Activated naive CD8-positive, alpha-beta T cell treated with anti-CD3 and anti-CD28 coated beads, Interleukin-2, amount 10 ng/mL, durations not matched to agents 7 days and 5 days (primary cell): ENCODE measurements at places on chromosomes 3 and 15. TPM values are rescaled to one million over a fixed set of nuclear protein-coding genes. Genes with fewer than 3 reads are reported as not detected.

ALDH1A3 gene
- total RNA-seq: not detected

GRCh38 chr3:187694801-187695200 lies 7.6 kb downstream of the RTP2 start:
- DNase-seq: no peak

CILP gene
- 0.17 TPM for total RNA-seq

GRCh38 chr15:62753518-62754221 lies 288.9 kb upstream of the TPM1 start:
- DNase-seq: no peak

- DNase-seq: peak; percentile 49
Observed at GRCh38 chr15:76904461-76905012, 603 bp downstream of the SCAPER start.

DNA sequence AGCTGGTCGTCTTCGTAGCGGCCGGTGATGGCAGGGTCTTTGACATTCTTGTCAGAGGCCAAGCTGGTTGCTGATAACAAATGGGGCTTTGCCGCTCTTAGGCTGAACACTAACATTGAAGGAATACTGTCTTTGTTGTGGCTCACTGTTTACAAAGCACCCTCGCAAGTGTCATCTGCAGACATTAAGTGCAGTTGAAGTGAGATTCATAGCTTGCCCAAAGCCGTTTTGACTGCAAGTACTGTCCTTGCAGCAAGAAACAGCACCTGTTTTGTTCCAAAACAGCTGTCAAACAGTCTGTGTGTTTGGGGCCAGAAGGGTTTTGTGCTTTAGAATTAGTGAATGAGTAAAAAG lies 568 bp downstream of the SENP2 start:
- no peak for DNase-seq

DNA sequence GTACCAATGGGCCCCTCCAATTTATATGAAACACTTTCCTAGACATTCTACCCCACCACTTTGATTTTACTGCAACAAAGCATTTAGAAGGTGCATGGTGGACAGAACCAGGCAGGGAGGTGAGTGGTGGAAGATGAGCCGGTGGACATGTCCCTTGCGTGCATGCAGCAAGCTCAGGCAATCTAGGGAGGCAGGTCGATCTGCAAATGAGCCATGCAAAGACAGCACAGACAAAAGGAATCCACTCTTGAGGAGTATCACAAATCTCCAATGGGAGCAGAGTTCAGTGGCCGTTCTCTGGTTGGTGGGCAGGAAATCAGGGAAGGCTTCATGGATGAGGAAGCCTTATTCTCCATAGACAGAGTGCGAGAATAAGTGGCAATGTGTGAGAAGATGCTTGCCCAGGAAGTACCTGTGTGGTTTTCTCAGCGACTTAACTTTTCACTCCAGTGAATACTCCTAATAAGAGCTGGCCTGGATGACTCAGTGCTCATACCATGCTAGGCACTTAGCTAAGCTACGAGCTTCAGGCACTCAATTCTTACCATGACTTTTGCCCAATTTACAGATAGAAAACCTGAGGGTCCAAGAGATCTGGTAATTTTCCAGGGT lies 152.5 kb downstream of the FOXP1 start:
- no peak for DNase-seq

DNA sequence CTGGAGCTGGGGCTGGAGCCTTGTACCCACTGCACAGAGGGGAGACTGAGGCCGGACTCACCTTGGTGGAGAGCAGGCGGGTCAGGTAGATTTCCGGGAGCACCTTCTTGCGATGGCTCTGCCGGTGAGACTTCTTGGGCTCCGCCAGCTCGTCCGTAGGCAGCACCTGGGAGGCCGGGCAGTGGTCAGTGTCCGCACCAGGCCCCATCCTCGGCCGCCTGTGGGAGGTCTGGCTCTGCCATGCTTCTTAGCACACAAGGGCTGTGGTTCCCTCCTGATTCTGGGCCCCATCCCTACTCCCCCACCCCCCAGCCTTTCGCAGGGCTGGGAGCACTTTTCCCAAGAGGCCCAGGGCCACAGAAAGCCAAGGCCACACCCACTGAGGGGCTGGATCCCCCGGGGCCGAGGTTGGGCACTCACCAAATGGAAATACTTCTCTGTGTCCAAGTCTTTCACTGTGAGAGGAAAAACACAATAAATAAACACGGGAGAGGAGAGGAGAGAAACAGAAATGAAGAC lies 17.4 kb downstream of the H1-8 start:
- DNase-seq: no peak

- no peak for DNase-seq
Observed at GRCh38 chr3:120796976-120797375, 54.4 kb downstream of the GTF2E1 start.

CKMT1B gene
- not detected for total RNA-seq

- no peak for DNase-seq
Observed at GRCh38 chr3:63450023-63450422, 171.9 kb downstream of the SYNPR start.

DNA sequence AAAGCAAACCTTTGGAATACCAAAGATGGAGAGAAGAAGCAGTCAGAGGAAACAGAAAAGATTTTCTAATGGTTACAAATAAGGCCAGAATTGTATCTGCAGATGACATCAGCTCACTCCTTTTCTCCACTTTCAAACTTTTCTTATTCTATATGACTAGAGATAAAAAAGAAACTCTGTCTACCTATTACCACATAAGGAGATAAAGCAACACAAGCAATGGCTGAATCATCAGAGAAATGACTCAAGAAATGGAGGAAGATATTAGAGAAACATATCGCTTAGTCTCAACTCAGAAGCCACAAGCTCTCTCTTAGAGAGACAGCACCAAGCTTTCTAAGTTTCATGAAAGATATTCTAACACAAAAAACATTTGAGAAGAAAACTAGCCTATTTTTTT lies 784.0 kb downstream of the ZPLD1 start:
- no peak for DNase-seq

DNA sequence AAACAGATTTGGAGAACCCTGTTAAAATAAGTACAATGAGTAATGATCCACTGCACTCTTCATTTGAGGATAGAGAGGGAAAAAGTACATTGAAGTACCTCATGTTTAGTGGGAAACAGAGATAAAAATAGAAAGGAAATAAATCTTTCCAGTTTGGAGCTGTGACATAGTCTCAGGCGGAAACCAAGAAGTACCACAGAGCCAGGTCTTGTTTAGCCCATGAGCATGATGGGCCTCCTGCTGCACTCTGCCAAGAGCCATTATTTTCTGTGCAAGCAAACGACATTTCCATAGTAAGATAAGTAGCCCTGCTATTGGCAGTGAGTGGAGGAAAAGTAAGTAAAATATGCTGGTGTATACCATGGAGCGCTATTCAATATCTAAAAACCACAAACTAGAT lies 796.1 kb downstream of the TBL1XR1 start:
- DNase-seq: no peak

GRCh38 chr3:128238184-128238489 lies 84.9 kb downstream of the EEFSEC start:
- DNase-seq: no peak

- DNase-seq: no peak
Observed at GRCh38 chr15:71192816-71193215, 77.5 kb downstream of the THSD4 start.

- DNase-seq: no peak
Observed at GRCh38 chr15:84781495-84781894, 33.1 kb downstream of the ZNF592 start.

- no peak for DNase-seq
Observed at GRCh38 chr3:126474498-126475412, 936 bp downstream of the ZXDC start.

GRCh38 chr15:85805420-85805819 lies 10.7 kb upstream of the KLHL25 start:
- DNase-seq: no peak

DNA sequence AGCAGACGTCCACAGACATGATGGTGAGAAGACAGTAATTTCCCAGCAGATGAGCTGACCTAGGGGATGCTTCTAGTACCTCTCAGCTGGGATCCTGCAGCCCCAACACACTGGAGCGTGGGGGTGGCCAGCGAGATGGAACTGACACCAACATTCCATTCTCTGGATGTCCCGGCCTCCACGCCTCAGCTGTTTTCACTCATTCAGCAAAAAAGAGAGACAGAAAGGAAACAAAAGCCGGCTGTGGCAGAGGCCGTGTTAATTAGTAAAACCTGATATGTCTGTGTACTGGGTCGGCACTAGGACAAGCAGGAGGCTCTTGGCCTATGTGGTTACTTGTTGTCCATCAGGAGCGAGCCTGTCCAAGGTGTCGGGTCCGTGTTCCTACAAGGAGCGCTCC lies 82.6 kb upstream of the MYZAP start:
- no peak for DNase-seq

- no peak for DNase-seq
Observed at GRCh38 chr3:36792342-36792741, 28.0 kb upstream of the DCLK3 start.

- no peak for DNase-seq
Observed at GRCh38 chr15:88881775-88882174, 13.6 kb downstream of the HAPLN3 start.

TGM5 gene
- total RNA-seq: not detected

DNA sequence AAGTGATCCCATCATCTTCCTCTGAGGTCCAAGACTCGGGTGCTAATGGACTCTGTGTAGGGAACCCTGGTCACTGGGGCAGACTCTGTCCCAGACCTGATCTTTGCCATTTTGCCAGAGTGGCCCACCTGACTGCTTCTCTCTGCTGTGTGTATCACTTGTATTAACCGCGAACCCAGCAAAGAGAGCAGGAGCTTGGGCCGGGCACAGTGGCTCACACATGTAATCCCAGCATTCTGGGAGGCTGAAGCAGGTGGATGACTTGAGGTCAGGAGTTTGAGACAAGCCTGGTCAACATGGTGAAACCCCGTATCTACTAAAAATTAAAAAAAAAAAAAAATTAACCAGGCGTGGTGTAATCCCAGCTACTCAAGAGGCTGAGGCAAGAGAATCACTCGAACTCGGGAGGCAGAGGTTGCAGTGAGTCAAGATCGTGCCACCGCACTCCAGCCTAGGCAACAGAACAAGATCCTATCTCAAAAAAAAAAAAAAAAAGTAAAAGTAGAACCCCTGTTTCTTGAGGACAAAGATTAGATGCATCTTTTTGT lies 32.9 kb upstream of the CYP11A1 start:
- DNase-seq: no peak

MAP1A gene
- 3.4 TPM for total RNA-seq

DNA sequence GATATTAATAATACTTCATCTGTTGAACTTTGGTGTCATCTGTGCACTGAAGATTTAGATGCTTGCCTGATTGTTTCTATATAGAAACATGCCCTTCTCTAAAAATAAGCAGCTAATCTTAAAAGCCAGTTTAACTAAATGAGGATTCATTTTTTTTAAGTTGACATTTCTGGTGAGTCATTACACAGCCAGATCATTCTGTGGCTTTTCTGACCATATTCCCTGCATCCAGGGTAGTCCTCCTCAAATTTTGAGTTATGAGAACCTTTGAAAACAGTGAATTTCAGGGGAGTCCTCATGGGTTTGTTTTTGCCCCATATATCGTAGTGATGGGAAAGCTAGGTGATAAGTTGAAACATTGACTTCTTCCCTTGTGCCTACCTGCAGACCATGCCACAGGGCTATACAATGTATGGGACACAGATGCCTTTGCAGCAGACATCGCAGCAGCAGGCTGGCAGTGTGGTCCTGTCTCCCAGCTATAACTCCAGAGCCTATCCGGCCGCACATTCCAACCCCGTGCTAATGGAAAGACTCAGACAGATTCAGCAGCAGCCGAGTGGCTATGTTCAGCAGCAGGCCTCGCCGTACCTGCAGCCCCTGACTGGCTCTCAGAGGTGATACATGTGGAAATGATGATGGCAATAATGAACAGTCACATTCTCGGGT lies 26.5 kb upstream of the P2RY12 start:
- DNase-seq: no peak

- no peak for DNase-seq
Observed at GRCh38 chr15:64152507-64153387, 1.2 kb downstream of the SNX22 start.

DNA sequence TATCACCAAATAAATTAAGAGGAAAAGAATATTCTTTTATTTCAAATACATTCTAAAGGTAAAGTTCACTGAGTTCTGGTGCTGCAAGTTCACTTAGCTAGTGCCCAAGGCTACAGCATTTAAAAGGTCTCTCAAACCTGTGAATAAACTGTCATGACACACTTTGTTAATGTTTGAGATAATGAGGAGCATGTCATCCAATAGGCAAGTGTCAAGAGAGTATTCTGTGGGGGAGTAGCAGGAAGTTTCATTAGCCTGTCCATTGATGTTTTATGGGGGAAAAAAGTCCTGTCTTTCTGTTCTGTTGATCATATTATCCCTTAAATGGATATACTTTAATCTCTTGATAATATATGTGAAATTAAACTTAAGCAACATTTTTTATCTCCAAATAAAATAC lies 4.0 kb downstream of the SPESP1 start:
- DNase-seq: no peak

- no peak for DNase-seq
Observed at GRCh38 chr3:115853104-115853503, 229.8 kb downstream of the GAP43 start.

DNA sequence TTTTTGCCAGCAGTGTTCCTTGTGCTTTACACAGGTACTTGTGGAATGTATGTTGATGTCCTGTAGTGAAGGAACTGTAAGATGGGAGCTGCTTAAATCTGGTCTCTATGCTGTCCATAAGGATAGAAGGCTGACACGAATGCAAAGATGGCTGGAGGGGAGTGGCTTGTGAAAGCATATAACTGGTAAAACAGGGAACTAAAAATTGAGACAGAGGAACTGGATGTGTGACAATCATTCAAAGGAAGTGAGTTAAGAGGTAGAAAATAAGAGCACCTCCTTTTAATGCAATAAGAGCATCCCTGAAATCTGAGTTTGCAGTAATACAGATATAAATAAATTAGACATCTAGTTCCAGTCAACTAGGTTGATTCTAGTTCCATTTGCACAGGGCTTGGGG lies 35.2 kb downstream of the RNF13 start:
- no peak for DNase-seq

- DNase-seq: no peak
Observed at GRCh38 chr3:184008161-184008560, 9.5 kb downstream of the ABCC5 start.

DNA sequence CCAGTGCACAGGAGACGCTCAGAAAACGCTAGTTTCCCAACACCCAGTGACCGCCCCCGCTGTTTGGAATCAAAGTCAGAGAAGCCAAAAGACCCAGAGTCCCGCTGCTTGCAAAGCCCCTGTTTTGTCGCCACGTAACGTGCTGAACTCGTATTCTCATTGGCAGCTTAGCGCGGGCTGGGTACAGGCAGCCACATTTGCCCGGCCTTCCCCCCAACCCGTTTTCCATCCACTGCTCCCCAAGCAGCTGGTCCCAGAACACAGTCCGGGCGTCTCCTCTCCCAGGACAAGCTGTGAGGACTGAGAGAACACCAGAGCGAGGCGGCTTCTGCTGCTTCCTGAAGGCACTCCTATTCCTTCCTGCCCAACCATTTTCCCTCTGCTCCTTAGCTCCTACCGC lies 54.8 kb downstream of the RASGRF1 start:
- no peak for DNase-seq

GRCh38 chr15:32060706-32061105 lies 30.4 kb downstream of the CHRNA7 start:
- no peak for DNase-seq

TFRC gene
- total RNA-seq: 168 TPM

UTS2B gene
- not detected for total RNA-seq

GATM gene
- 2.9 TPM for total RNA-seq

GRCh38 chr15:101091080-101092017 lies 160.5 kb downstream of the CHSY1 start:
- no peak for DNase-seq

FSIP1 gene
- 0.75 TPM for total RNA-seq

LXN gene
- total RNA-seq: 8.7 TPM
